Activated CD8-positive, alpha-beta memory T cell treated with anti-CD3 and anti-CD28 coated beads, Interleukin-2, amount 50 U/mL, for 4 hours (primary cell): ENCODE measurements at places on chromosomes 12 and 14.

DNA sequence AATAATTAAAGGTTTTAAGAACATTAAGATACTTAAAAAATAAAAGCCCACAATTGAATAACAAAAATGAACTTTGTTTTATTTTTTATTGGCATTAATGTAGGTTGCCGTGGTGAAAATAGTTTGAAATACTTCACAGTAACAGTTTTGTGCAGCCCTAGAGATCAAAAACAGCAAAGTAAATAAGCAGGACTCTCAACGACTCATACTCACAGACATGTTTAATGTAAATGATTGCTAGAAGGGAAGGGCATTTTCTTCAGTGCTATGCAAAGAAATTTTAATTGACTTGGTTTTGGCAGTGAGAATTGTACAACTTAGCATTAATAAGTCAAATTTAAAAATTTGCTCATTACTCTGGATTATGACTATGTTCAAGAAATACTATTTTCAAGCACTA, 16.0 kb downstream of the TRMT5 start:
- DNase-seq: no peak

- no peak for DNase-seq
These were observed 2.9 kb downstream of the TMEM229B start for GRCh38 chr14:67485501-67486095.

GRCh38 chr14:56686416-56686815, 106.8 kb downstream of the TMEM260 start:
- DNase-seq: no peak

DNA sequence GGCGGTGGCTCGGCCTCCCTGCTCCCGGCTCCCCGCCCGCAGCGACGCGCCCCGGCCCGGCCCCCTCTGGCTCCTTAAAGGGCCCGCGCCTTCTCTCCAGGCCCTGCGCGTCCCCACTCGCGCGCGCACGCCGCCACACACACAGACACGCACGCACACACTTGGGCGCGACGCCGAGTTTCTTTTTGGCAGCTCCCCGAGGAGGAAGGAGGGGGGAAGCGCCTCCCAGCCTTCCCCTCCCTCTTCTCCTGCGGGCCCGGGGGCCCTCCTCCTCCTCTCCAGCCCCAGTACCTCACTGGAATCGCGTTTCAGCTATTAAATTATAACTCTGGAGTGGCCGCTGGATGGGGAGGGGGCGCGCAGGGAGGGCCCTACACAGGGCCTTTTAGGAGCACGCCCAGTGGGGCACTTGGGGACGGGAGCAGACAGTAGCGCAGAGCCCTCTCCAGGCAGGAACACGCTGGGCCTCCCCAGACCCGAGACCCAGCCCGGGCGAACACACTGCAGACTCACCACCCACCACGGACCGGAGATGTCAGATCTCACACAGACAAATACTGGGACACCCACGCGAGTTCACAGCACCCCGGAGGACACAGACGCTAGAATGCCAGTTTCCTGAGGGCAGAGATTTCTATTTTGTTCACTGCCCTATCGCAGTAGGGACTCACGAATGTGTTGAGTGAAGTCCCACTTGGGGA, 411 bp upstream of the NCOR2 start:
- peak; percentile 86 for DNase-seq

DNA sequence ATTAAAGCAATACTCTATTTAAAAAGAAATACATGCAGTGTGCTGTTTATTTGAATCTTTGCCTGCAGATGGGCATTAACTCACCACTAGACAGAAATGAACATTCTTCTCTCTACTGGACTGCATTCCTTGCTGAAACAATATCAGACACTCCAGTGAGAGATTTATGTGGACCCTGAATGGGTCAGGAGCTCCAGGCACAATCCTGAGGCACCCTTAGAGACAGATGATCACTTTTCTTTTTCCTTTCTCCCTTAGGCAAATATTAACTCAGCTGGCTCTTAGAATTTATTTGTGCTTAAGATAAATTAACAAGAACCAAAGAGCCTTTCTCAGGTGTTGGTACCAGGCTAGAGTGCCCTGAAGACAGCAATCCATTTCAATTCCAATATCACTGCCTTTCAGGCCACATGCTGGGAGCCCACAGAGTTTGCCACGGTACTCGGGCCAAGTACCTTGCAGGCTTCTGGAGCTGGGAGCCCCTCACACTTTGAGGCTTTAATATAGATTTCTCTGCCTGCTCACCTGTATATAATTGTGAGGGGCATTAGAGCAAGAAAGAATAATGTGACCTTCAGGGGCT, 173.0 kb downstream of the EMP1 start:
- DNase-seq: no peak

DNA sequence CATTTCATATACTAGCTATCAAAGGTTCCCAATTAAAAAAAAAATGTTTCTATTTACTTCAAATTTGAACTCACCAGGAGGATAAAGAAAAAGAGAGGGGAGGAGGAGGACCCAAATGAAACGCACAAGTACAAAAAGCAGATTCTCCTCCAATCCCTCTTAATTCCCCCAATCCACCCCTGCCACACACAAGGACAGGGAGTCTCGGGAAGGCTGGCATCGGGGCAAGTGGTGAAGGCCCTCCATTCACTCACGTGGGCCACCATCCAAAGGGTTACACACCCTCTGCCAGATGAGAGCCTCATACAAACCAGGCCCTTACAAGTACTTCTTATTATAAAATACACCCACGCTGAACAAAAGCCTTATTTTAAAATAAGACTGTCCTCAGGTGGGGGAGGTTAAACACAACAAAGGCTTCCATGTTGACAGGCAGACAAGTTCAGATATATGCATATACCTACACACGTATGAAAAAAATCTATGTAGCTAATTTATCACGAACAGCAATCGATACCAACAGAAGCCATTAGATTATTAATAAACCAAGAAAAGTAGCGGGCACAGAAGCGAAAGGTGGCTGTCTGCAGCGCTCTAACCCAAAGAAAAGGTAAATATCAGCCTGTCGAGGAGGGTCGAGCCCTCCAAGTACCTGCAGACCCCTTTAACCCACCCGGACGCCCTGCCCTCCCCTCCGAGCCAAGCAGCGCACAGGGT, 1.5 kb downstream of the ATP2B1 start:
- DNase-seq: no peak

- no peak for DNase-seq
These were observed 37.3 kb upstream of the FGF6 start for GRCh38 chr12:4482936-4483335.

GRCh38 chr12:57491393-57492280, 3.8 kb downstream of the MARS1 start:
- no peak for DNase-seq

DNA sequence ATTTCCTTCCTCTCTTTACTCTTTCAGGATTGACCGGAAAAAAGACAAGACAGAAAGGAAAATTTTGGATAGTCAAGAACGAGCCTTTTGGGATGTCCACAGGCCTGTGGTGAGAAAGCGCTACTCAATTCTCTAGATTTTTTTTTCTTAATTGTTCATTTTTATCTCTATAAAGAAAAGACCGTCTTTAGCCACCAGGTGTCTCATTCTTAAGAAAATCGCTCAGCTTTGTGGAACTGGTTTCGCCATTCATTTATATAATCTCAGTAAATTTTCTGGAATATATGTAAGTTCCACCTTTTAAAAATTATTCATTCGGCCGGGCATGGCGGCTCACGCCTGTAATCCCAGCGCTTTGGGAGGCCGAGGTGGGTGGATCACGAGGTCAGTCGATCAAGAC, 421.1 kb downstream of the DPF3 start:
- DNase-seq: no peak
